ENCODE measurements at places on chromosomes 12 and 14. TPM values are rescaled to one million over a fixed set of nuclear protein-coding genes. Genes with fewer than 3 reads are reported as not detected.

GRCh38 chr14:99564926-99565259 lies 39.1 kb downstream of the CCDC85C start:
- DNase-seq = no peak

DNA sequence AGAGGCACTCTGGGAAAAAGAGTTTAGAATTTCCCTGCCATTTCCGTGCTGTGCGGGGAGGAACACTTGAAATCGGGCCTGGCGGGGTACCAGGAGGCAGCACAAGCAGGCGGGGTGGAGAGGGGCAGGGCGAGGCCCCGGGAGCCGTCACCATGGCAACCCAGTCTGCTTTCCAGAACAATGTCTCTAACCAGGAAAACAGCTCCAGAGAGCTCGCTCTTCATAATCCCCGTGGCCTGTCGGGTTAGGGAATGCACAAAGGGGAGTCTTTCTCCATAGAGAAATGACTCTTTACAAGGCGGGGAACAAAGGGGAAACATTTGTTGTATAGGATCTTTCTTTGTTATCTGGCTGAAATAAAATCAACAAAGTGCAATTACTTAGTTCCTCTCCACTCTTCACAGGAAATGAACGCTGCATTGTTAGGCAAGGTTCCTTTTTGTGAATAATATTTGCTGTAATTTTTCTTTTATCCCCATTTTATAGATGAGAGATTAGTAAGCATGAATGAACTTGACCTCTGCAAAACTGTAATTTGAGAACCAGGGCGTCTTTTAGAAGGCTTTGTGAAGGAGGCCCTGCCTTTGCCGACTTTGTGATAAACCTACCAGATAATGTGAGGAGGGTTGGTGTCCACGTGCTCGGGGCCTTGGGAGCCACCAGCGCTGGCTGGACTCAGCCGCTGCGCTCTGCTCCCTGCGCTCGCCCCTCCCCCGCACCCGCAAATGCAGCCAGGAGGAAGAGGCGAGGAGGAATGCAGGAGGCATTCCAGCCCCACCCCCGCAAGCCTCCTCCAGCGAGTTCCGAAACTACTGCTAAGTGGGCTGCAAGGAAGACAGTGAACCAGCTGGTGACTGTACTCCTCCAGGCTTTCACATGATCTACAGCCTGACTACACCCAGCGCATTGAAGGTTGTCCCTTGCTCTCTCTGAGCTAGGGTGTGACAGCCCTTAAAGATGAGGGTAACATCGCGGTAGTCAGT lies 105.2 kb upstream of the ATF7IP start:
- DNase-seq = peak; percentile 95

GRCh38 chr14:96663491-96664067 lies 133.6 kb upstream of the VRK1 start:
- DNase-seq = no peak

DNA sequence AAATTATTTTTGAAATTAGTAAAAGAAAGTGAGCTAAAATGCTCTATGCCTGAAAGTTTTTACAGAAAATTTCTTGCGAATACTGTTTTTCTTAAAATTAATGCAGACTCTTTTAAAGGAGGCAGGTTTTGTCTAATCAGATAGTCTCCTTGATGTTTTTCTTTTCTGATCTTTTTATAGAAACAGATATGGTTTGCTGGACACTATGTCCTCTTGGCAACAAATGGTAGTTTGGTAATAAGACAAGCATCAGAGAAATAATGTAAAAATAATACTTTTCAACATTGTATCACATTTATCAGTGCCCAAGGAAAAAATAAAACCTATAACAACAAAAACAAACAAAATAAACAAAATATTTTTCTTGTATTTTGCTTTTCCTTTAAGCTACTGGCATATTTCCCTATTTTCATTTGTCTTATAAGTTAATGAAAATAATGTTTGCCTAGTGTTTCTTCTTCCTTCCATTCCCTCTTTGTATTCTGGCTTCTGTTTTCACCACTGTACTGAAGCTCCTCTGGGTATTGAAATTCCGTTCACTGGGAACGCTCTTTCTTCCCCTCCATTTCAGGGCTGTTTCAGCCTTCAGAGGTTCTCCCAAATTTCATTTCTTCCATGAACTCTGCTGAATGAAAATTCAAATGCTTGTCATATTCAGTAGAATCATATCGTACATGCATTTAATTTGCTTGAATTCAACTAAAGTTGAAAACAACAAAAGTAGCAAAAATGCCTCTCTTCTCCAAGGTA lies 115.3 kb downstream of the TRMT5 start:
- no peak for DNase-seq

DNA sequence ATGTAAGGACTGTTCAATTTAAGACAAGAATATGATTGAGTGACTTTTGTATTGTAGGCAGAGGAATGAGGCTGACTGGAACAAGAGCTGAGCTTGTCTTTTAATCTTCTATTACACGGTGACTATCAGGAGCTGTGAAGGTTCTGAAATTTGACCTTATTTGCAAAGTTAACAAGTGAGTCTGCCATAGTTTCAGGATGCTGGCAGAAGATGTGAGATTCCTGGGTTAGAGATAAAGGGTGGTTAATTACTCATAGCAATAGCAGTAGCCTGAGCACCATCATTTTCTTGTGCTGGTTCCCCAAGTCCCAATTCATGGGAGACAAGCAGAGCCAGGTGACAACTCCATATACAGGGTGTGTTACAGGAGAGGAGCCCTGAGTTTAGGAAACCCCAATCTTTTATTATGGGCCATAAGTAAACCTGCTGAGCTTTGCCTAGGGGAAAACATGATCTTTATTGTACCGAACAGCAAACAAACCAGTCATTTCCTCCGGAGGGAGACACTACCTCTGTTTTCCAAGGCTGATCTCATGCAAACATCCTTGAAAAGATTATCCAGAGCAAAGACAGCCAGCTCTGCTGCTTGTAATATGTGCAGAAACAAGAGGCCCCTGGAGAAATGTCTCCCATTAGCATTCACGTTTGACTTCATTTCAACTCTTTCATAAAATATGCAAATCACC lies 51.7 kb upstream of the DDX11 start:
- DNase-seq = peak; percentile 41

- no peak for DNase-seq
Measured at GRCh38 chr12:105948331-105948730, 190.4 kb downstream of the NUAK1 start.

- DNase-seq = no peak
Measured at GRCh38 chr12:57261428-57261865, 10.5 kb upstream of the STAC3 start.

DNA sequence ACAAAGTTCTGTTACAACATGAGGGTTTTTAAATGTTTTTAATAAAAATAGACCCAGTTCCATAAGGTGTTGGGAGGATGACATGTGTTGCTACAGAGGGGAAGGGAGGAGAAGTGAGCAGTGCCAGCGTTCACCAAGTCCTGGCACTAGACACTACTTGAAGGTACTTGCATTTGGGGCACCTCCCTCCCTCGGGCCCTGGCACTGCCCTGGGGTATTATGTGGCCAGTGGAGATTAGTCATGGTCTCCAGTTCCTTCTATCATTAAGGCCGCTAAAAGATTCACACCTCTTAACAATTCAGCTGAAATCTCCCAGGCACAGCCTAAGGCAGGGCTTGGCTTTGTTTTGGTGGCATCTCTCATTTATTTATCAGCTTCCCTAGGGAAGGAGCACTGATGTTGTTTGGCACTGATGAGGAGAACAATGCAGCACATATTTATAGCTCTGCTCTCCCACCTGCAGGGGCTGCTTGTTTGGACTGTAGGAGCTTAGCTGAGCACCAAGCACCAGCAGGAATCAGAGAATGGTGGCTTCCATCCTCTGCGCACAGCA lies 155.5 kb upstream of the NTF3 start:
- DNase-seq = no peak

DNA sequence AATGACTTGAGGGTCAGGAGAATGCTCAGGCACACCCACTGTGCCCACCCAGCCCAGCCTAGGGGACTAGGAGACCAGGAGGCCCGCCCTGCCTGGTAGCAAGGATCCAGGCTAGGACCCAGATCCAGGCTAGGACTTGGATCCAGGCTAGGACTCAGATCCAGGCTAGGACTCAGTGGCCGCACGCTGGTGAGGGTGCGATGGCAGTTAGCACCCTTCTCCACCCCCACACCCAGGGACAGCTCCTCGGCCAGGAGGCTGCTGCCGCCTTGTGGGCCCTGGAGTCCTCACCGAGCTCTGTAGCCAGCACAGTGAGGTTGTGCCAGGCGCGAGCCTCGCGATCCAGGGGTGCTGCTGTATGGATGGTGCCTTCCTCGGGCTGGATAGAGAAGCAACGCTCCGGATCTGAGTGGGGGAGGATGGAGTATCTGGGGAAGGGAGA lies 5.1 kb downstream of the CDH24 start:
- DNase-seq = no peak

DNA sequence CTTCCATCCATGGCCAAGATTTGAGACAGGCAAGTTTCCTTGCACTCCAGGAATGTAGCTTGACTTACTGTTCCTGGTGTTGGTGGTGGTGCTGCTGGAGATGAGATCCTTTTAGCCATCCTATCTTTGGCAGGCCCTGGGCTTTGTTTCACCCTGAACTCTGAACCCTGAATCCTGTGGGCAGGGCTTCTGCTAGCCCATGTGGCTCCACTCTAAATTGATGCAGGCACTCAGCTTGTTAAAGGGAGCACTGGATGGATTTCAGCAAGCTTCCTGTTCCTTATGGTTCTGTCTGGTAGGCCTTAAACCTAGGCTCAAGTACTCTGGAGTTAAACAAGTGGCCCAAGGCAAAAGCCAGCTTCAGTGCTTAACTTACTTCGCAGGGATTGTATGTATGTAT lies 138.2 kb downstream of the RGS6 start:
- DNase-seq = no peak

- no peak for DNase-seq
Measured at GRCh38 chr12:12451098-12451497, 94.2 kb downstream of the BORCS5 start.

DNA sequence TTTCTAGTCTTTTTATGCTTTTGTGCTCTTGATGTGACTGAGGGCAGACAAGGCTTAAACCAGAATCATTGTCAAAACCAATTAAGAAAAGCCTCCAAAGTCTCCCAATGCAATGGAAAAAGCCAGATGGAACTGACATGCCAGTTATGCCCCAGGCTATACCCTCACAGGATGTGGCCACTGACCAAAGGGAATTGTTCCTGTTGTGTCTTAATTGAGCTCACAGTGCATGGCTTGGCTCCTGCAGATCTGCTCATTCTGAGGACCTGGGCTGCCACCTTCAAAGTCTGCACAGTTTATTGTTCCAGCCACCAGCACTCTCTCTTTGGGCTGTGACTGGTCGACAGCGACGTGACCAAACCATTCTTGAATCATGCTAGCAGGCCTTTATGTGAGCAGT lies 17.1 kb upstream of the BICD1 start:
- no peak for DNase-seq

DNA sequence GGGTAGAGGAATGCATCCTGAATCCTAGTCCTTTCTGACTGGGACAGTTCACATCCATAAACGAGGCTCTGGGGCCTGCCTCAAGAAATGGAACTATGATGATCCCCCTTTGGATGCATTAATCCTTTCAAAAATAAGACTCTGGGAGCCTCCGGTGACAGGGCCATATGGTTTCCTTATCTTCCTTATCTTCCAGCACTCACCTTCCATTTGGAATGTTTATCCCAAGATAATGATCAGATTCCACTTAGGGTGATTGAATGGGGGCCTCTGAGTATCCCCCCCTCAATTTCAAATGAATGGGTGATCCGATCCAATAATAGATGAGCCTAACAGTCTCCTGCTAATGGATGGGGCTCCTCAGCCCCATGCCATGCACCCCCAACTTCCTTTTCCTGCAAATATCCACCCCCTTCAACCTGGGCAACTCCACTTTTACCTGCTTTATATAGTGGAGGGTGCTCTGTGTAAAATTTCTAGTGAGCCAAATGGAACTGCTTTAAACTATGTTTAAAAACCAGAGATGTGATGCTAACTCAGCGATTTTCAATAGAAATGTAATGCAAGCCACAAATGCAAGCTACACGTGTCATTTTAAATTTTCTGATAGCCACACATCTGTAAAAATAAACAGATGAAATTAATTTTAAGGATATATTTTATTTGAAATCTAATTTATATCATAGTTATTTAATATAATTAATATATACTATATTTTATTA lies 157.8 kb downstream of the ZFP36L1 start:
- DNase-seq = no peak

DNA sequence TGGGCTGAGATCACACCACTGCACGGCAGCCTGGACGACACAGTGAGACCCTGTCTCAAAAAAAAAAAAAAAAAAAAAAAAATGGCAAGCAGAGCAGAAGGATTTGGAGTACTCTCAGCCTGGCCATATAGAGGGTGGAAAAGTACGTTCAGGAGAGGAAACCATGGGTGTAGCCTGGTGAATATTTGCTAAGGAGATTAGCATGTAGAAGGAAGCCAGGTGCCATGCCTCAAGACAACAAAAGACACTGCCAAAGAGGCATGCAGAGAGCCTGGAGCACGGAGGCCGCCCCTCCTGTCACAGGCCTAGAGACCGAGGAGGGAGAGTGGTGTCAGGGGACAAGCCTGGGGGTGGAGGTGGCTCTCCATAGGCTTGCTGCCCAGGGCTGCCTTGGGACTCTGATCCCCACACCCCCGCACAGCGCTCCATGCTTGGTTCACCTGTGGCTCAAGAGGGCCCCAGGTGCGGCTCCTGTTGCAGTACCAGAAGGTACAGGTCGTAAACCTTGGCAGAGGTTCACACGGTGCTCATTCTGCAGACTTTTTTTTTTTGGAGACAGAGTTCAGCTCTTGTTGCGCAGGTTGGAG lies 27.9 kb upstream of the DEGS2 start:
- no peak for DNase-seq

GRCh38 chr12:3073438-3074250 lies 3.5 kb upstream of the TSPAN9 start:
- peak; percentile 94 for DNase-seq

- DNase-seq = no peak
Measured at GRCh38 chr12:18135086-18135485, 45.1 kb upstream of the RERGL start.

GRCh38 chr12:68581926-68582325 lies 28.8 kb upstream of the RAP1B start:
- DNase-seq = no peak

The SOAT2 gene
- not detected for total RNA-seq

The GPR84 gene
- total RNA-seq = under 0.01 TPM

The PRICKLE1 gene
- total RNA-seq = 11.6 TPM

The ZDHHC22 gene
- not detected for total RNA-seq

The AQP5 gene
- 0.47 TPM for total RNA-seq

The TAMALIN gene
- total RNA-seq = 49.2 TPM

The TAS2R19 gene
- total RNA-seq = 4.0 TPM

The EFCAB11 gene
- total RNA-seq = 6.2 TPM

The MPHOSPH9 gene
- 63.0 TPM for total RNA-seq

The GPR65 gene
- total RNA-seq = not detected

The PROX2 gene
- total RNA-seq = not detected

The RIMBP2 gene
- not detected for total RNA-seq

The CEP83 gene
- 9.3 TPM for total RNA-seq

The KCNH3 gene
- total RNA-seq = 0.09 TPM

The SRRM4 gene
- total RNA-seq = not detected

The P2RX2 gene
- 0.17 TPM for total RNA-seq

The ADAM21 gene
- 0.33 TPM for total RNA-seq

Data from dermis blood vessel endothelial cell (primary cell).